ENCODE measurements at places on chromosomes 6 and 20.

DNA sequence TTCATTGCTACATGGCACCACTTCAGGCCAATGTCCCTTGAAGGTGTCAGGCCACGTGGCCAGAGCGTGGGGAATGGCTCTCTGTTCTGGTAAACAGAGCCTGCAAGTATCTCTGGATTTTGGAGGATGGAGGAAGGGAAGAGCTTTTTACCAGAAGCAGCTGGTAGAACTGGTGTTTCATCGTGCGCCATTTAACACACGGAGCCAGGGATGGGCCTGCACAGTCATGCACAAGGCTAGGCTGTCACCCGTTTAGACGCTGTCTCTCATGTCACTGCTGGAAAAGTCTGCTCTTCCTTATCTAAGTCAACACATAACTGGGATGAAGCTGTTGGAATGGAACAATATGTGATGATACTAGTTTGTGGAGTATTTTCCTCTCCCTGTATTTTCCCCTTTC lies 123.9 kb downstream of the IBTK start:
- no peak for DNase-seq

GRCh38 chr20:51884561-51884960 lies 82.2 kb upstream of the SALL4 start:
- no peak for DNase-seq

- peak; percentile 73 for DNase-seq
Observed at GRCh38 chr20:4225745-4226144, 210.4 kb upstream of the RNF24 start.

GRCh38 chr6:44666324-44666723 lies 278.8 kb downstream of the CDC5L start:
- DNase-seq = no peak

GRCh38 chr6:105080279-105080678 lies 99.5 kb downstream of the POPDC3 start:
- DNase-seq = no peak

DNA sequence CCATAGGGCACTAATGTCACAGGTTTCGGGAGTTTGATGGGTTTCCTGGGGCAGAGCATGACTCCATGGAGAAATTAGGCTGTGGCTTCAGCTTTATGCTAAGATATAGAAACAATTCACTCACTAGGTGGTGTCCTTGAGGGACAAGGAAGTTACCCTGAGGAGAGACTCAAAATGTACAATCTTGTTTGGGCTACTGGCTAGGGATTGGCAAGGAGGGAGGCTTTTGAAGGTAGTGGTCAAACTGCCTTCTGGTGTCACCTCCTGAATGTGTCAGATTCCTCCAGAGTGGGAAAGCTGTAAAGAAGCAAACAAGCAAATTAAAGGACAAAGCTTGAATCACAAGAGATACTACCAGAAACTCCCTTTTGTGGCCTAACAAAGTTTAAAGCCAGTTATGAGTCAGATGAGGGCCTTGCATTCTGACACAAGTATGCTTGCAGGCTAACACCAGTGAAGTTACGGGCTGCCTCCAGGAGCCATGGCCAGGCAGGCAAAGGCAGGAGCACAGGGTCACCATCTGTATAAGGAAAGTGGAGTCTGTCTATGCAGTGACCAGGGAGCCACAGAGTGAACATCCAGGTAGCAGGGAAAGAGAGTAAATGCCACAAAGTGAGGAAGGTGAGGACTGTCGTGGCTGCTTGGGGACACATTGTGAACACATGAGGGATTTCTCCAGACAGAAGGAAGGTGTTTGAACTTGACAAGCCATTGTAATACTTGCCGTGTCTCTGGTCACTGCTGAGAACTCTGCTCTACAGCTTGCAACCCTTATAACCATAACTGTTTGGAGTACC lies 107.7 kb upstream of the DTNBP1 start:
- no peak for DNase-seq

DNA sequence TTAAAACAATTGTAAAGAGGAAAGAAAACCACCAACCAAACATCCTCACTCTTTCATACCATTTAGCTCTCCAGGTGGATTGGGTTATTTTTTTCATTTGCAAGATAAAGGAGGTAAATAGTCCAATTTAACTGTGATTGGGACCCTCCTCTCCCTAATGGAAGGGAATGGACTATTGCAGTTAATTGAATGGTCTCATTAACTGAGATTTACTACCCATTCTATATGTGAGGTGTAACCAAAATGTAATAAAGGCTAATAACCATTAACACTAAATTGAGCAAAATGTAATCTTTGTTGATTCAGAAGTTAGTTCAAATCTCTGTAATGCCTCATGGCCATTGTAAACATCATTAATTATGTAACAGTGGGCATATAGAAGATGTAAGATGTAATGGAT lies 105.0 kb downstream of the KLHL32 start:
- no peak for DNase-seq

- DNase-seq = peak; percentile 91
Observed at GRCh38 chr6:13278991-13279390, 49.3 kb downstream of the TBC1D7 start.

DNA sequence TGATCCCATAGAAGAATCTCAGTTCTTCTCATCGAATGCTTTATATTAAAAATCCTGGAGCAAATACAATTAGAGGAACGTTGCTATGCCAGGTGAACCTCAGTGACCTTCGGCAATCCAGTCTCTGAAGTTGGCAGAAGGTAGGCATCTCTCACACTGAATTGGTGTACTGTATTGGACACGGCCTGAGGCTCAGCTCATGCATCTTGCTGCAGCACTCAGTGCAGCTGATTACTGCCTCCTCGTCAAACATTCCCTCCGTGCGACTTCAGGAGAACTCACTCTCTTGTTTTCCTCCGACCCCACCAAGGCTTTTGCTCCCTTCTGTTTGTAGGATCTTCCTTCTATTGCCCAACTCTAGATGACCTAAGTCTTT lies 90.5 kb downstream of the GPR6 start:
- no peak for DNase-seq

DNA sequence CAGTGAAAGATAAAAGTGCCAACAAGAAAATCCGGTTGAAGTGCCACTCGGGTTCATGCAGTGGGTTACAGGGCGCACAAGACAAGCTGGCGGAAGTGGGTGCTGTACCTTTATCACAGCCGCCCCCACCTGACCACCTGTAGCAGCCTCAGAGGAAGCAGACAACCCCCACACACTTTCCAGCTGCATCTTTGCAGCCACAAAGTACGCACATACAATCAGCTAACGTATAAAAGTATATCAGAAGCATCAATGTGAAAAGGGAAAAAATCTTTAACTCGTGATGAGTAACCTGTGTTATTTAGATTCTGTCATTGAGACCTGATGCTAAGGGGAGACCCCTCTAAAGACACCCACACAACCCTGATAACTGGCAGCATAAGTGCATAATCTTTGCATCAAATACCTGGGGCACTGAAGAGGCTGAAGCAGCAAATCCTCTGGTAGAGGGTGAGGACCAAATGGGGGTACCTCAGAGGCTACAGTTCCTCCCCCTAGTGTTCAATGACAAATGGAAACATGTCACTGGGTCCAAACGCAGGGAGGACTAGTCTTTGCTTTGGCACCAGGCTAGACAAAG lies 22.1 kb downstream of the BACH2 start:
- no peak for DNase-seq

DNA sequence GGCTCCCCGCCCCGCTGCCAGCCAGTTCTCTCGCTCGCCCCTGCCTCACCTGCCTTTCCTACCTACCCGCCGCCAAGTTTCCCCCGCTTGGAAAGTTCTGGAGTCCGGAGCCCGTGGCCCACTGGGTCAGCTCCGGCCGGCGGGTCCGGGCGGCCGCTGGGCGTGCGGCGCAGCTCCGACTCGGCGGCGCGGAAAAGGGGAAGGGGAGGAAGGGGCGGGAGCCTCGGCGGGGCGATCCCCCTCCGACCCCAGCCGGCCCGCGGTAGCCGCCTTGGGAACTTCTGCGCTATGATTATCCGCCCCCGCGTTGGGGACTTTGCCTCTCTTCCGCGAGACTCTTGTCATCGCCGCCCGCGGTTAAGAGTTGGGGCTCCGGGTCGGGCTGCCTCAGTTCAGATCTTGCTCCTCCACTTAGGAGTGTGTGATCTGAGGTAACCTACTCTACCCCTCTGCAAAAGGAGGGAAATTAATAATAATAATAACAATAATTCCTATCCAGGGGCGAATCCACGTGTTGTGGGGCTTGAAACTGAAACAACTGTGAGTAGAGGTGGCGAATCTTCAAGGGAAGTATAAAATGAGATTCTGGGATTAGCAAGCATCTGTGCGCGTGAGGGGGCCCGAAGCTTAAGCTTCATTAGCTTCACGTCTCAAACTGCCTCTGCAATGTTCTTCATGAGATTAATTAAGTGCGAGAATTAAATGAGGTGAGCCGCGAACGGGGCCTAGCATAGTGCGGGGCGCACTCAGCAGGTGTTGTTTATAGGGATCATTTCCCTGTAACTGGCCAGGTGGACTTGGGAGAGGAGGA lies 30.8 kb downstream of the SF3B5 start:
- no peak for DNase-seq

DNA sequence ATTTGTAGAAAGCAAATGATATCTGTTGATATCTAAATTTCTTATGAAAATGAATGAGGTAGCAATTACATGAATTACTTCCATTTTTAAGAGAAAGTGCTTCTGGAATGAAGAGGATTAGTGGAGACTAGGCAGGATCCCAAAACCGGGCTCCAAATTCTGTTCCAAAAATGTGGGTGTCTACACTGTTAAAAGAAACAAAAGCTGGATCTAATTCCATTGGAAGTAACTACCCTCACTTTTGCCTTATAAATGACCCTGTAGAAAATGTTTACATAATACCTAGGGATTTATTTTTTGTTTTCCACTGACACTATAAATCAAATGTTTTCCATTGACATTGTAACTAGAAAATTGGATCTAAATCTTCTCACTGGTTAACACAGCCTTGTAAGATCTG lies 454.9 kb upstream of the JARID2 start:
- no peak for DNase-seq

DNA sequence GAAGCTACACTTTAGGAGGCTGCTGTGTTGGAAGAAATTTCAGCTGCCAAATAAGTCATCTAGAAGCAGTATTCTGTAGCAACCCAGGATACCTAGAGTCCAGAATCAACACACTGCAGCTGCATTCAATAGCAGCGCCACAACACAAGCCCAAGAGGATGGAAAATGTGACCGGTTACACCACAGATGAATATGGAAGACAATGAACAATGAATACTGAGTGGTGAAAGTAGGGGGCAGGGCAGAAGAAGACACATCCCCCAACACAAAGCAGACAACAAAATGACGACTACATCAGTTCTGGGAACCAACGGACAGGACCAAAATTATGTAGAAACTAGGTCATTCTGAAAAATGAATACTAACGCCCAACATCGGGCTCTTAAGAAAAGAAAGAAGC lies 38.2 kb downstream of the KIF6 start:
- DNase-seq = no peak

- DNase-seq = no peak
Observed at GRCh38 chr20:63973636-63974401, 4.1 kb upstream of the ZNF512B start.

DNA sequence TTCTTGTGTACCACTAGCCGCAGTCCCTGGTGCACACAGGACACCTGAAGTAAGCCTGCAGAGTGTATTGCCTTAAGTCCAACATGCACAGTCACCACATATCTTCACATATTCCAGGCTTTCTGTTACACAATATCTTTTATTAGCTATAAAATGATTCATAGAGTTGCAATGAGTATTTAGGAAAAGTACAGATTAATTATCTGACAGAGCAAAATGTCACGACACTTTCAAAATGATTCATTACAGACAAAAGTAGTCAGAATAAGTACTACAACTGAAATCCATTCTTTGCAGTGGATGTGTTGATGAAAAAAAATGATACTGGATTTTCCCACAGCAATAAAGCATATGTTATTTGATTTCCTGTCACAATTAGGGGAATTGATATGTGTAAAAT lies 199.5 kb upstream of the ASCC3 start:
- no peak for DNase-seq

GRCh38 chr6:31776989-31777666 lies at the start of gene VWA7:
VWA7 (minus strand) TSS chr6:31777328; CDS start chr6:31776779, 549 bp downstream.
- no peak for DNase-seq

- no peak for DNase-seq
Observed at GRCh38 chr6:79466207-79466834, 70.9 kb downstream of the LCA5 start.

GRCh38 chr20:38075161-38075998 lies 41.8 kb downstream of the RPRD1B start:
- no peak for DNase-seq

DNA sequence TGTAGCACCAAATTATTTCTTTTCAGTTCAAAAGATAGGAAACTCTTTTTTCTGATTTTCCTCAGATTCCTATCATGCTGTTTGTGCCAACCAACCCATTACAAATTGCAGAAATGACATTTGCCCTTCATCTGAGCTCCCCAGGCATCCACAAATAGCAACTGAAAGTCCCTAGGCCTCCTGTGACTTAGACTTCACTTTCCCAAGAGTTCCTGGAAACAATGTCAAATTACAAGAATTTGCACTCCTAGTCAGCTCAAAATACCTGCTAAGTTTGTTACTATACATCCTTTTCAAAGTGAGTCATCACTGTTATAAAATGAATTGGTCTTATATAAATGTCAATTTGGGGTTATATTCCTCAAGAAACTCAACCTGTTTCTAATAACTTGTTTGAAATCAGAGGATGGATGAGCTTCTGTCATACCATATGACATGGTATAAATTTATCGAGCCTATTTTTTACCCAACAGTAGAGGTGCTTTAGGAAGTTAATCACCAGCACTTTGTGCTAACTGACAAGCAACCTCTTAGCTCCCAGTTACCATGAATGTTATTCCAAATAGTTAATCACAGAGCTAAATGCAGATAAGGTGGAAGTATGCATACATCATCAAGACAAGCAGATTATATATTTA lies 256.5 kb downstream of the HACE1 start:
- DNase-seq = no peak

GRCh38 chr6:50116797-50117542 lies 67.2 kb upstream of the DEFB112 start:
- no peak for DNase-seq

DNA sequence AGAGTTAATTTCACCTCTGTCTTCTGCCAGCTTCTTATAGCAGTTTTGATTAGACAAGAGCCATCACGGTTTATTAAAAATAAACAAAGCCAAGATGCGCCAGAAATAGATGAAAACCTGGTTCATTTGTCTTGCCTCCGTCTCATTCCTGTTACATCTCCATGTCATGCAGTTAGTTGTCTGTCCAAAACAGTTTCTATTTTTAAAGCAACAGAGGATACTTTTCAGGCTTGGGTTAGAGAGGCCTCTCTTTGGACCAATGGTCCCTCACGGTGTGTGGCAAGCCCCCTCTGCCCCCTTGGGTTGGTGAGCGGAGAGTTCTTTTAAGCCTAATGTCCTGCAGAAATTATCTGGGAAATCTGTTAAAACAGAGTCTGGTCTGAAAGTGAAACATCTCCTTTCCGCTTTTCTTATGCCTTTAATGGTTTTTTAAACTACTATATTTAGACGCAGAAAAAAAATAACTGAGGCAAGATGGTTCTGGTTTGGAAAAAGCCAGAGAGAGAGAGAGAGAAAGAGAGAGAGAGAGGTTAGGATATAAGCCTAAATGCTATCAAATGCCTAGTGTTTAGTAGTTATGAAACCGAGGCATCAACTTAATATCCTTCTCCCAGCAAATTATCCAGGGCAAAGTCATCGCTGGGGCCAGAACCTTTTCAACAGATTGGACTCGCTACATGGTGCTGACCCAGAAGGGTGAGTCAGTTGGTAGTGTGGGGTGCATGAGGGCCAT lies 64.5 kb downstream of the ZDHHC14 start:
- DNase-seq = no peak

All from AG09319 (cell line).